ENCODE measurements at places on chromosomes 16 and 17. TPM values are rescaled to one million over a fixed set of nuclear protein-coding genes. Genes with fewer than 3 reads are reported as not detected.

DNA sequence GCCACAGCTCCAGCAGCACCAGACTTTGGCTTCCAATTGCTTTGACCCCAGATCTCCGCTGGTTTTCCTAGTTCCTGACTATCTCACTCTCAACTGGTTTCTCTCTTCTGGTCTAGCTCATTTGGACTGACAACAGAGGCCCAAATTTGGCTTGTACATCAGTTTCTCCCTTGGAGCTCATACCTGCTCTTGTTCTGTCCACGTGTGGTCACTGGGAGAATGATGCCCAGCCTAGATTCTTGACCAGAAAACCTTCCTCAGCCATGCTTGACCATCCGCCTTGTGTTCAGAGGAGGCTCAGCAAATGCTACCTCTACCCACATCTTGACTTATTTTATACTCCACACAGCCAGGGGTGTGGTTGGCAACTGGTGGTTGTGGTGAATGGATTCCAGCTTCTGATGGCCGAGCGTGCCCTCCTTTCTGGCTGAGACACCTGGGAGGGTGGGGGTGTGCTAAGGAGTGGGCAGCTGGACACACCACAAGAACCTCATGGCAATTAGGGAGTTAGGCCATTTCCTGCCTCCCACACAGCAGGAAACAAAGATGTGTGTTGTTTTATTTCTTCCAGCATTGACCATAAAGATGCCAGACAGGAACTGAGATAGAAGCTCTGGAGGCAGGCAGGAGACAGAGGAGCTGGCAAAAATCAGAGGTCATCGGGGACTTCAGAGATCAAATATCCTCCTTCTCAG is 93.8 kb upstream of the FAM20A start:
- no peak for DNase-seq

DNA sequence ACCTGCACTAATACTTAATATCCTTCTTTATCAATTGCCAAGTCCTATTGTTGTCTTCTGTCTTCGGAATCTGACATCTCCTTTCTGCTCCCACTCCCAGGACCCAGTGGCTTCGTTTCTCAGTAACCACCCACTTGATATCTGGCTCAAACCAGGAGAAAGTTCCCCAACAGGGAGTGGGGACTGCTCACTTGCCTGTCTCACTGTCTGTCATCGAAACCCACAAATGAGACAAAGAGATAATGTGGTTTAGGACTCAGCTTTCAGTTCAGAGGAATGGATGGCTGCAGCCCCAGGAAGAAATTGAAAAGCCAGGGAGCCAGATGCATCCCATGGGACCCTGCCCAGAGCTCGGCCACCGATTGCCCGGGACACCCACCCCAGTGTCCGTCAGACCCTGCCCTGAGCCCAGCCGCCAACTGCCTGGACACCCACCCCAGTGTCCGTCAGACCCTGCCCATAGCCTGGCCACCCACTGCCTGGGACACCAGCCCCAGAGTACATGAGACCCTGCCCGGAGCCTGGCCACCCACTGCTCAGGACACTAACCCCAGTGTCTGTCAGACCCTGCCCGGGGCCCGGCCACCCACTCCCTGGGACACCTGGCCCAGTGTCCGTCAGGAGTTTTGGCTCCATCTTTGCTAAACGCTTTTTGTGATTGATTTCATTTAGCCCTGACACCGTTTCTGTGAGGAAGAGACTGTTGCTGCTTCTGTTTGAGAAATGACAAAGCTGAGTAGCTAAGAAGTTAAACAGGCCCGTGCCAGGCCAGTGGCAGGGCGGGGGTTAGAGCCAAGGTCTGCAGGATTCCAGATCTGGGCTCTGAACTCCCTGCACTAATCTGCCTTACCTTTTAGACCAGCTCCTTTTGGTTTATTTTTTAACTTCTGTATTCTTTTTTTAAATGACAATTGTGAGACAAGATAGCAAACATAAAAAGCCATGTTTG is 251.4 kb downstream of the PHKB start:
- DNase-seq, result no peak

DNA sequence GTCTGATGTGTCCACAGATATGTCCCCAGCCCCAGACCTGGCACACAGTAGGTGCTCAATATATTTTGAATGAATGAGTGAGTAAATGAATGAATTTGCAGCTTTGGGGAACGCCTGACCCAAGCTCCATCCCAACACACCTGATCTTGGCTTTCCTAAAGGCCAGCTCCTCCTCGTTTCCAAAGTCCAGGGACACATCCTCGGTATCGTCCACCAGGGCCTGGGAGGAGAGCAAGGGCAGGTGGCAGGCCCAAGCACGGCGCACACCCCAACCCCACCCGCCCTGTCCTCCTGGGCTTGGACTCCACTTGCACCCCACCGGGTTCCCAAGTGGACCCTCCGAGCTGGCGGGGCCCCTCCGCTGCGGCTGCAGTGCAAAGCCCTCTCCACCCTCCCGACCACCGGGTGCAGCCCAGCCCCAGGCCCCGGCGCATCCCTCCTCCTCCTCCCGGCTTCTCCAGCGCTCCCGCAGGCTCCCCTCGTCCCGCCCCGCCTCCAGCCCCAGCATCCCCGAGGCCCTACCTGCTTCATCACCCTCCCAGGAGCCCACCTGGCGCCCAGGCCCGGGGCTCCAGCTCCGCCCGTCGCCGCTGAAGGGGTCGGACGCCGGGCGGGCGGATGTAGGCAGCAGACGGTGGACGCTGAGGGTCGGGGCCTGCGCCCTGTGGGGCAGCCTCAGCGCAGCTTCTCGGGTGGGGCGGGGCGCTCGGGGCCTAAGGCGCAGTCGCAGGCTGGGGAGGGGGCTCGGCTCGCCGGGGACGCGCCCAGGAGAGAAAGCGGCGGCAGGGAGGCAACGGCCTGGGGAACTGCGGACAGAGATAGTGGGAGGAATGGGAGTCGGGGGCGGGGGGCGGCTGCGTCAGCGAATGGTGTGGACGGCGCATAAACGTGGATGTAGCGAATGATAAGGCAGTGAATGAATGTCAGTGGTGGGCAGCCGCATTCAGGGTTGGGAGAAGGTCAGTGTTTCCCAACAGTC is at the start of gene TVP23A:
TSS of gene TVP23A (minus strand) at position 832 of the 979 bp plus-strand sequence. CDS start at position 531, 301 bp downstream.
- no peak for DNase-seq

DNA sequence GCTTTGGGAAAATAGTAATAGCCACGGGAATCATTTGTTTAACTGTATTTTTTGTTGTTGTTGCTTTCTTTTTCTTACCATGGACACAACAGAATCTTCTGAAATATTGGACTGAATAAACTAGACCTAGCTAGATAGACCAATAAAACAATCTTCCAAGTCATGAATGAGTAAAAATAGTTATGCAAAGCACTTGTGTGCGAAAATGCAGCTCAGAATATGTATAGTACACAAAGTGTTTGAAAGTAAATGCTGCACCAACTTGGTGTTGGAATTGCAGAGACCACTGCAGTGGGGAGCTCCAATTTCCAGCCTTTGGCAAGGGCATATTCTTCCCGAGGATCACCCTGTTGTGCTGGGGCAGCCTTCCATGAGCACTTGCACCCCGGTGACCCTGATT is 68.0 kb downstream of the AATF start:
- DNase-seq, result no peak

GRCh38 chr16:22765479-22765878 is 48.5 kb upstream of the HS3ST2 start:
- DNase-seq, result no peak

The FNDC8 gene
- not detected for polyA plus RNA-seq
